ENCODE measurements at places on chromosomes 6 and 20.

DNA sequence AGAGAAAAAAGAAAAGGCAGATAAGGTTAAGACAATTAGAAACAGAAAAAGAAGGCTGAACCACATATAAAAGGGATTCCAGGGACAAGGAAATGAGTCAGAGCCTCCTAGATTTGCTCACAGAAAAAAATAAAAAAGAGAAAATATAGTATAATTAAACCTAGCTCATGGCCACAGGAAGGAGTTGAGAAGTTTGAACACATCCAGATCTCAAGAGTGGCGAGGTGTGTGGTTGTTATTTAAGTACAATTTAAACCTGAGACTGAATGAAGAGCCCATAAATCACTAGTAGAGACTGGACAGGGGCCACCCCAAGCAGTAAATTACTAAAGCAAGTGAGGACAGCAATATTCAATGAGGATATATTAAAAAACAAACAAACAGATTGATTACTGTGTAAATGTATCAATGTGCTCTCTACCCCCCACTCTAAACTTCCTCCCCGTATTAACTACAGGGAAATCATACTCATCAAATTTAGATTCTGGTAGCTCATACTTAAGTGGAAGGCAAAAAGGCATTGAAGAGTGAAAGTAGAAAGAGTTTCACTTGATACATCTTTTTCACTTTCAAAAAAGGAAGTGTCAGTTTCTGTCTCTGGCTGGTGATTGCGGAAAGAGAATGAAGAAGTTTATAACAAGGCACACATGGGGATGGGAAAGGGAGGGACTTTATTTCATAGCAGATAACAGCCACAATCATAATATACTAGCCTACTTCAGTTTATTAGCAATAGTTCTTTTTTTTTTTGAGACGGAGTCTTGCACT, 49.3 kb upstream of the SCAF8 start:
- DNase-seq: peak; percentile 16

- DNase-seq: no peak
These were observed 631 bp downstream of the MDGA1 start for GRCh38 chr6:37696841-37697662.

DNA sequence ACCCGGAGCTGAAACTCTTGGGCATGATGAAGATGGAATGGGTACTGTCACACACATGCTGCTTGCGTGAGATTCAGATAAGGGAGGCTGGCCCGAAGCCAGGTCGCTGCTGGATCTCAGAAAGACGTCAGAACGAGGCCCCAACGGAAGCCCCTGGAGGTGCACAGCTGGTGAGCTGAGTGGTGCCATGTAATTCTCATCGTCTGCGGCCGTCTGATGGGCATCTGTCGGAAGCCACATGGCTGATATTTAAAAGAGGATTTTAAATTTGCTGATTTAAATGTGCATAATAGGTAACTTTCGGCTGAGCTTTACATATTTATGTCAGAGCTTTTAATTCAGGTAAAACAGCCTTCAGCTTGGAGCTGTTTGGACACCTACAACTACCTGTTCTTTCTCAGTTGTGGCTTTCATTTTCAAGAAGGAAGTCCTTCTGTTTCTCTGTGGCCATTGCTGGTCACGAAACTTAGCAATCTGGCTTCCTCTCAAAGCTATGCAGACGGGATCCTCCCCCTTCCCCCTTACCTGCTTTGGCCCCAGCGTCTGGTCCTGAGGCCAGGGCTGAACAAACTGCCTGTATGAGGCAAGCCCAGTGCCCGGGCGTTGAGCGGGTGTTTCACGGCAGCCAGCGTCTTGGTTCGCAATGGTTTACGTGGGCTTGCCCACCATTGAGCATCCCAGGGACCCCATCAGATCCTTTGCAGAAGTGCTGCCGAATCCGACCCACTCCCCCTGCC, 9.2 kb downstream of the SLCO4A1 start:
- DNase-seq: peak; percentile 68

- DNase-seq: no peak
These were observed 929.6 kb downstream of the C6orf118 start for GRCh38 chr6:164379795-164380194.

DNA sequence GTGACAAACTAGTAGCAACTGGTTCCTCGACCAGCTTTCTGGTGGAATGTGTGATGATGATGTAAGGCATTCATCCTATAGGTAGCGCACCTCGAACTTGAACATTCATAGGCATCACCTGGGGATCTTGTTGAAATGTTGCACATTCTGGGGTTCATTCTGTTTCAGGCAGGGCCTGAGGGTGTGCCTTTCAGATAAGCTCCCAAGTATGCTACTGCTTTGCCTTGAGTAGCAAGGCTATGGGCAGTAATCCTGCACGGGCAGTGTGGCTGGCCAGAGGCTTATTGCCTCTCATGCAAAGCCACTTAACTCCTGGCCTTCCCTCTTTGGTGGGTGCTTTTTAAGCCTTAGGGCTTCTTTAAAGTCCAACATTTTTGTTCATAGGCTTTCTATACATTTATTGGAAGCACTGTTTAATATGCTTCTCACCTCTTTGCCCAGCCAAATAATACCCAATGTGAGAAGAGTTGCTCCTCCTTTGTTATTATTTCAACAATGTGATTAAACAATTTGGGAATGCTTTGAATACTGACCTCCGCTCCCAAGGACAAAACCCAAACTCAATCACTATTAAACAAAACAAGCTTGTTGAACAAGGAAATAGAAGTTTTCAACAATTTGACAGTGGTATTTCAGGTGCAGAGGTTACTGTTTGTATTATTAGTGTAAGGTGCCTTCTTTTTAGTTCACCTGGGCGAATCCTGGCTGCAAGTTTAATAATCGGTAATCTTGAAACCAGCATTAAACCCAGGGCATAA, 57.5 kb downstream of the JARID2 start:
- no peak for DNase-seq

- no peak for DNase-seq
These were observed 66.9 kb downstream of the FAXC start for GRCh38 chr6:99282479-99283062.

- no peak for DNase-seq
These were observed 20.8 kb downstream of the RRBP1 start for GRCh38 chr20:17661121-17661744.

GRCh38 chr20:54112221-54112884, 42.0 kb upstream of the BCAS1 start:
- no peak for DNase-seq
